ENCODE measurements at places on chromosomes 12 and 14. TPM values are rescaled to one million over a fixed set of nuclear protein-coding genes. Genes with fewer than 3 reads are reported as not detected.

The AQP5 gene
- total RNA-seq, result 6.5 TPM

The TMEM52B gene
- total RNA-seq, result not detected

The LUM gene
- total RNA-seq, result 209 TPM

The KCNK10 gene
- not detected for total RNA-seq

The LHX5 gene
- total RNA-seq, result not detected

The DHH gene
- total RNA-seq, result not detected

The KIF26A gene
- 0.32 TPM for total RNA-seq

The TSPAN19 gene
- not detected for total RNA-seq

The PMEL gene
- total RNA-seq, result 9.9 TPM

The TAS2R7 gene
- total RNA-seq, result not detected

The CLEC4A gene
- not detected for total RNA-seq
